Activated CD8-positive, alpha-beta T cell treated with anti-CD3 and anti-CD28 coated beads, Interleukin-2, amount 10 ng/mL, durations not matched to agents 7 days and 5 days (primary cell): ENCODE measurements at places on chromosomes 12 and 14. TPM values are rescaled to one million over a fixed set of nuclear protein-coding genes. Genes with fewer than 3 reads are reported as not detected.

DNA sequence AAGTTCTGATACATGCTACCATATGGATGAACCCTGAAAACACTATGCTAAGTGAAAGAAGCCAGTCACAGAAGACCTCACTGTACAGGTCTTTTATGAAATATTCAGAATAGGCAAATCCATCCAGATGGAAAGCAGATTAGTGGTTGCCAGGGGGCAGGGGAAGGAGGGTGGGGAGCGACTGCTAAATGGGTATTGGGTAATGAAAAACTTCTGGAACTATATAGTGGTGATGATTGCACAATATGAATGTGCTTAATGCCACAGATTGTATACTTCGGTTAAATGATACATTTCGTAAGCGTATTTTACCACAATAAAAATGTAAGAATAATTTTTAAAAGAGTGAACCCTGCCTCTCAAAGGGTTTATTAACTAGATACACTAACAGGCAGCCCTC, 11.8 kb upstream of the KSR2 start:
- no peak for DNase-seq

GRCh38 chr12:52050116-52050757, 1.0 kb upstream of the NR4A1 start:
- DNase-seq = no peak

DNA sequence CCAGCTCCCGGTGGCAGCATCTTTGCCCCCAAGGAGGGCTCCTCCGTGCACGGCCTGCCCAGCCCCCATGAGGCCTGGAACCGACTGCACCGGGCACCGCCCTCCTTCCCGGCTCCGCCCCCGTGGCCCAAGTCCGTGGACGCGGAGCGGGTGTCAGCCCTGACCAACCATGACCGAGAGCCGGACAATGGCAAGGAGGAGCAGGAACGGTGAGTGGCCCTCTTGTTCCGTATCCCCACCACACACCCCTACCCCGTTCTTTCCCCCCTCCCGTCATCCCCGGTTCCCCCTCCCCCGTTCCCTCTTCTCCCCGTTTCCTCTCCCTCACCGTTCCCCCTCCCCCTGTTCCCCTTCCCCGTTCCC, 28.3 kb downstream of the LRCOL1 start:
- no peak for DNase-seq

The OTUB2 gene
- 1.7 TPM for total RNA-seq

The C12orf50 gene
- 0.11 TPM for total RNA-seq
